ENCODE measurements at places on chromosomes 3 and 15.
A peak's percentile ranks its signal among the peaks of the same experiment; 100 is the strongest.

DNA sequence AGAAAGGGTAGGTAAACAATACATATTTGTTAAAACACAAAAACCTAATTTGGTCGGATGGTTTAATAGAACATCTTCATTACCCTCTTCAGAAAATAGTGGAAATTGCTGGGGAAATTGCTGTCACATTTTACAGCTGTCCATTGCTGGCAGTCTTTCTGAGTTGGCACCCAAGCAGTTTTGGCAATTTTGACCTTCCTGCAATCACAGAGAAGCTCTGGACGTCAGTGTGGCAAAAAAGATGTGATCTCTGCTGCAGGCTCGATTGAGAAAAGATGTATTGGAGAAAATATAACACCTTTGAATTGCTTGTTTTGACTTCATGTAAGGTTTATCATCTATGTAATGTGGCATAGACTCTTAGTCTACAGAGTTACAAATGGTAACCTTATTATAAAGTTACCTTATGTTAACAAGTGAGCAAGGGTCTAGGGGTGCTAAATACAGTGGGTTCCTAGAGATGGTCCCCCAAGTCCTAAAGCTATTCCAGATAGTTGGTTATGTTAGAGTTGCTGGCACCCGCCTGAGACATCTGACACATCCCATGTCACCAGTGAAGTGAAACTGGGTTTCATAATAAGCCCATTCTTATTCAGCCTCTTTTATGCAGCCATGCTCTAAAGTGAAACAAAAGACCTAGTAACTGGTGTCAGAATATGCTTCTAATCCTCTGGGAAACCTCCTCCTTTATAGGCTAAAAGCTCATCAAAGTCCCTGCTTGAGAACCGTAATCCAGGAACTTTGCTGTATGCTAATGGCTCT, 14.0 kb downstream of the UBE2E1 start:
- no peak for DNase-seq

DNA sequence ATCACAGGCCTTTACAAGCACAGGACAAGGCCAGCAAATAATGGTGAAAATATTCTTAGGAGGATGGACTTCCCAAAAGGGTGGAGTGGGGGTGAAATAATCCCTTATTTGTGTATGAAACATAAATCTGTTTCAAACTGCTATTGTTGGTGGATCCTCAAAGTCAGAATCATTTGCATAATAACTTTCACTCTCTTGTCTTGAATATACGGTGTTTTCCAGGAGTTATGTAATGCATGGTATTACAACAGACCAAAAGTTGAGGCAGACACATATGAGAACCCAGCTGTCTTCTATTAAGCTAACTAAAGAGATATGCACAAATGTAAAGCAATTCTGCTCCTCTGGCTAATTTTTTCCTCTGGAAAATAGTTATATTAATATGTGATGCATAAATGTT, 57.7 kb downstream of the PRTG start:
- no peak for DNase-seq

DNA sequence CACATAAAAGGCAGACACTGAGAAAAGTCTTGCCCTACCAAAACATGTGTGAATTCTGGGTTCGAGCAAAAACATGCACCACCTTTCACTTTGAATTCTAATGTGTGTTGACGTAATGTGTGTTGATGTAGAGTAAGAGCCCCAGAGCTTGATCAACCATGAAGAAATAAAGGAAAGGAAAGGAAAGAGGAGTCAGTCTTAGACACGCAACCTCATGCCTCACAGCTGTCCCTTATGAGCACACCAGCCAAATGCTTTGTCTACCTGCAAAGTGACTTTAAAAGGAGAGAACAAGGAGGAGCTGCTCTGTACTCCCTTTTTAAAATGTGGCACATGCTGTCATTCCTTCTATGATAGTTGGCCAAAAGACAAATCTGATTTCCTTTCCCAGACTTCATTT, 80.8 kb downstream of the RFTN1 start:
- no peak for DNase-seq

GRCh38 chr15:47514200-47514652, 203.1 kb upstream of the SEMA6D start:
- peak; percentile 23 for DNase-seq

GRCh38 chr3:24490151-24490550, 4.5 kb downstream of the THRB start:
- no peak for DNase-seq

- DNase-seq = peak; percentile 34
Measured at GRCh38 chr15:90264671-90265070, 801 bp upstream of the NGRN start.

DNA sequence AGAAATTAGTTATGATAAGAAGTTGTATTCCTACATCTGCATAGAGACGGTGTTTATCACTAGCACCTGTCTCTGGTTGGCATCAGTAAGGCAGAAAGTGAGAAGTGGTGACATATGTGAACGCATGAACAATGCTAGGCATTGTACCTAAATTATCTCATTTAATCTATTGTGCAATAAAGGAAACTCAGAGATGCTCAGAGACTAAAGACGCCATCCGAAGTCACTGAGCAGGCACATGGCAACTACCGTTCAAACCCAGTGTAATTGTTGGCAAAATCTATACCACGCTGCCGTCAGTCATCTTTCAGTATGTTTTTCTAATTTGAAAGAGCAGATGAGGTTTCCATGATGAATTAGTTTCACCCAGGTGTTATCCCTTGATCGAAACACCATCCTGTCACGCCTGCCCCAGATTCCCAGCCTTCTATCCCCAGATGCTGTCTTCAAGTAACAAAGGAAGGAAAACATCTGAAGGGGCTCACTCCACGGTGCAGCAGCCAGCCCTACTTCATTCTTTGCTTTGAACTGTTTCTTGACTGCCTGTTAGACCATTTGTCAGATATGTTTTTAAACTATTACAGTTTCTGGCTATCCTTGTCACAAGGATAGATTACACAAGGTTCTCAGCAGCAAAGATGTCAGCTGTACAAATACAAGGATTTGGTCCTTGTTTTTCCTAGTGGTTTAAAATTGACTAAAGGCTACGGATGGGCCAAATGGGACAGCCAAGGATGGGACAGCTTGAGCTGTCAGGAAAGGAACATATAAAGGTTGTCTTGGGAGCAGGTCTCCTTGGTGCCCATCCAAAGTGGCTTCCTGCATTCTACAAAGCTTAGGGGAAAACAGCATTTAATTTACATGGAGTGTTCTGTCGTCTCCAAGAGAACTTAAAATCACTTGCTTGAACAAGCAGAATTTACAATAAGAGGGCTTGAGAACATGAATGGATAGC, 99.1 kb downstream of the TMEM108 start:
- DNase-seq = no peak

- no peak for DNase-seq
Measured at GRCh38 chr3:8872261-8872660, 91.0 kb downstream of the RAD18 start.

DNA sequence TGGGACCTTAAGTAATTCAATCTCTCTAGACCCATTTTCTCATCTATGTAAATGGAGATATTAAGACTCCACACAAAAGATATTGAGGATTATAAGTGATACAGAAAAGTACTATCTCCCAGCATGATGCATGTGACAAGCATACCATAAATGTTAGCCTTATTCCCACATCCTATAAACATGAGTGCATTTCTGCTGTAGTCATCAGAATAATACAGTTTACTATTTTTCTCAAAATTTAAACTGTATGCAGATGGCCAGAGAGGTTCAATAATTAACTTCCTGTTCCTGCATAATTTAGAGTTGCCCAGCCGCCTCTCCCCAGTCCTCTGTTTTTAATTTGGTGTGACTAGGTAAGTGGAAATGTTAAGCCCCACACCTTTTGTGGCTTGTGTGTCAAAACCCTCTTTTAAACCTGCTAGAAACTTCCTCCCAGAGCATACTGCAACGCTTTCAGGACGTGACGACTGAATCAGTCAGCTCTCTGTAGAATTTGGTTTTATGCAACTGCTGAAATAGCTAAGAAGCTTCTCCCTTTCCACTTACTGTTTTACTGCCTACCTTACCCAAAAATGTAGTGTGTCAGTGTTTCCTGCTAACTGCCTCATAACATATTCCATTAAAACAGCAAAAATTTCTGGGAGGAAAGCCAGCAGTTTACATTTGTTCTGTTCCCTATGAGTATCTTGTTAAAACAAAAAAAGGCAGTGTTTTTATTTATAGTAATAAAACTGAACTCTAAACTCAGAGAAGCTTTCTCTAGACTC, 1037.9 kb downstream of the EPHA3 start:
- no peak for DNase-seq

DNA sequence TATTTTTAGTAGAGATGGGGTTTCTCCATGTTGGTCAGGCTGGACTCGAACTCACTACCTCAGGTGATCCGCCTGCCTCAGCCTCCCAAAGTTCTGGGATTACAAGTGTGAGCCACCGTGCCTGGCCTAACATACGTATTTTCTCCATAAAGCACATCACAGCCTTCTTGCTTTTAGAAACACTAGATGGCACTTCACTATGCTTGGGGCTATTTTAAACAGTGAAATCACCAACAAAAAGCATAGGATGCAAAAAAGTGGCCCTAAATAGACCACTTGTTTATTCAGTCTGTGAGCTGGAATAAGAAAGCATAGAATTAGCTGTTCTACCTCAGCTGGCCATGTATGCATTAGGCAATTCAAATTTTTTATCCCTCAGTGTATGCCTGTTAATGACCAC, 46.0 kb downstream of the PRICKLE2 start:
- DNase-seq = no peak

GRCh38 chr3:16482770-16483531, 30.5 kb downstream of the RFTN1 start:
- no peak for DNase-seq

GRCh38 chr3:71893702-71894479, 108.9 kb upstream of the PROK2 start:
- no peak for DNase-seq

GRCh38 chr15:38648121-38648843, 83.7 kb upstream of the RASGRP1 start:
- no peak for DNase-seq

DNA sequence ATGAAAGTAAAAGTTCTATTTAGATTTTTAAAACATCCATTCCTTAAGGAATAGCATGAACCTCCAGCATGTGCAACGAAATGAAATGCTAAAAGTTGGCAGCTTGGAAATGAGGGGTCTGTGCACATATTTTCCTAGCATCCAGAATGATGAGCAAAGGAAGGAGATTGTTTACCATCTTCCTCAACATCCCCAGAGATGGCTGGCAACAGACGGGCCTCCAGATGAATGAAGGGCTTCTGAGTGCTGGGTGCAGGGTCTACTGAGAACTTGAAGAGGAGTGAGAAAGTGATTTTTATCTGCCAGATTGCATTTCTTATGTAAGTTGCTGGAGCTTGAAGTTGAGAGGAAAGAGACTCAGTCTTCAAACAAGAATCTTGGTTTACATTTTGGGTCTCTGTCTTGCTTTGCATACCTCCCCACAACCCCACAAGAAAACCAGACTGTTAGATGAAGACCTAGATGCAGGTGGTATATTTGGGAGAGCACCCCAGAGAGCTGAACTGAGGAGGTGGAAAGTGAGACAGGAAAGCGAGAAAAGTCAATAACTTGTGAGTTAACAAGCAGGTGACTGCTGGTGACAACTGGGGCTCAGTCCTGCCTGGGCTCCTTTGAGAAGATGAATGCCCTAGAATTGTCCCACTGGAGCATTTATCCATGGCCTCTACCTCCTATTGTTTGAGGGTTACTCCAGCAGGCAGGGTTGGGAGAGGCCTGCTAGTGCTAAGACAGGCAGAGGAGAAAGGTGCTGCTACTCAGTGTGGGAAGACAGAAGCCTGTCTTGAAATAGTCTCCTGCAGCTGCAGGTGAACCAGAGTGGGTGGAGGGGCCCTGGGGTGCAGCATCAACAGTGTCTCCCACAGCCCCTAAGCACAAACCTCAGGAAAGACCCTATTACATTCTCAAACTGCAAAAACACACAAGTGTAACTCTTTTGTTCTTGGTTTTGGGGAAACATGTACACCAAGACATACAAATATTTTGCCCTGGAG, 10.5 kb upstream of the CCK start:
- no peak for DNase-seq

DNA sequence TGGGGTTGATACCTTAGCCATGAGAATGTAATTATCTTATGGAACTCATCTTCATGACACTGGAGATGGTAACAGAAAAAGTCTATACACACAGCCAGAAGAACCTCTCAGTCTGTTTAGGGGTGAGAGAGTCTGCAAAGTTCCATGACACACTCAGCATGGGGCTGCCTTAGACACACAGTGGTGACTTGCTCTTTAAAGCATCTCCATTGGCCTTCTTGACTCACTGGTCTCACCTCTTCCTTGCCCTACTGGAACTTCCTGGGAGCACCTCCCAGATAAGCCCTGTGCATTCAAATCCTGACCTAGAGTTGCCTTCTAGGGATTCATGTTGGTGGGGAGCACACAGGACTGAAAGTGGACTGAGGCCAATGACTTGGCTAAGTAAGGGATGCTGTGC, 9.3 kb downstream of the MAGI1 start:
- DNase-seq = no peak

DNA sequence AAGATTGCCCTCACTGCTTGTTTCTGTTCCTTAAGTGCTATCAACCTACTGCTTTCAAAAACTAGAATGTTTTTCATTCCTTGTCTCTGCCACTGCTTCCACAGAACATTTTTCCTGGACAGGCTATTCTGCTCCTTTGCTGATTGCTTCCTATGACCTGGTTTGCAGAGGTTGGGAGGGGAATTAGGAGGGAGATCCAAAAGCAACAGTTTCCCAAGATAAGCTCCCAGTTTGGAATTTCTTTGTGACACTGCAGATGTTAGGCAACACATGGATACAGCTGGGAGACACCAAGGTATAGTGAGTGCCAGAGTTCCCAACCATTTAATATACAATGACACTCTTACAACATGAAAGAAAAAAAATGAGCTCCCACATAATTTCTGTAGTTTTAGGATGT, 1036.5 kb downstream of the ROBO2 start:
- no peak for DNase-seq

DNA sequence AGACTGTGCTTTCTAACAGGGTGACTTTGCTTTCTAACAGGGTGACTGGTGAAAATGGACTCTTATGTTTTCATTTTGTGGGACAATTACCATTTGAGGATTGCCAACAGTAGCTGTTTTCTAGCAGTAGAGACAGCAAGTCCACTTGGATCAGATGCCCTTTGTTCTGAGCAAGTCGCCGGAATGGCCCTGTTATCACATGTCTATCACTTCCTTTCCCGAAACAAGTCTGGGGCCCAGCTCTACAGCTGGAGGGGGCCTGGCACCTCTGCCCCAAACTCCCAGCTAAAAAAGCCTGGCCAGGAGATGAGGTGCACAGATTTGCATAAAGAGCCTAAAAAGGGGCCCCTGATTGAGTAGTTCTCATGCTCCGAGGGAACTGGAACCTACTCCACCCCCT, 44.6 kb downstream of the THBS1 start:
- no peak for DNase-seq

DNA sequence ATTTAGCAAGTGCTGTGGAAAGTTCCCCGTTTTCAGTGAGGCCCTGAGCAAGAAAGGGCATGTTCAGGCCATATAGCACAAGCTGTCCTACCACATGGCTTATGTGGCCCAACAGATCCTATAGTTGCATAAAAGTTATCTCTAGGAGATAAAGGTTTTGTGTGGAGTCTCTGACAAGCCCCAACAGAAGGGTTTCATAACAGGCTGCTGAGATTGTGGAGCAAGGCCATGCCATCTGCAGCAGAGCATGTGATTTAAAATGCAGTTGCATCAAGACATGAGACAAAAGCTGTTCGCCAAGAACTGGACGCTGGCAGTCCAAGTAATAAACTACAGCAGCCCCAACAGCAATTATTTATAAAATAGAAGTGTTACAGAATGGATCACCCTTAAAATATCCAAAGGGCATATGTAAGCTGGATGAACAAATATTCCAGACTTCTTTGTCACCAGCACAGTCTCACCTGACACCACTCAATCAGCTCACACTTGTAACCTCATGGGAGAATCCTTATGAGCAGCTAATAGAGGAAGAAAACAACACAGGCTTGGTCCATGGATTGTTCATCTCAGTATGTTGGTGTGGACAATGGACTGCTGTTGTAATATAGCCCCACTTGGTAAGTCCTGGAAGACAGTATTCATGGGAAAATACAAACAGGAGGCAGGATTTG, 14.4 kb upstream of the CLDN1 start:
- DNase-seq = no peak
